COR-L47 (cell line): ENCODE measurements at places on chromosomes 7 and 10.

- peak; percentile 20 for DNase-seq
These were observed 1.8 kb downstream of the GIMAP5 start for GRCh38 chr7:150739033-150739432.

- no peak for DNase-seq
These were observed 40.2 kb upstream of the PRSS58 start for GRCh38 chr7:142298009-142298408.

DNA sequence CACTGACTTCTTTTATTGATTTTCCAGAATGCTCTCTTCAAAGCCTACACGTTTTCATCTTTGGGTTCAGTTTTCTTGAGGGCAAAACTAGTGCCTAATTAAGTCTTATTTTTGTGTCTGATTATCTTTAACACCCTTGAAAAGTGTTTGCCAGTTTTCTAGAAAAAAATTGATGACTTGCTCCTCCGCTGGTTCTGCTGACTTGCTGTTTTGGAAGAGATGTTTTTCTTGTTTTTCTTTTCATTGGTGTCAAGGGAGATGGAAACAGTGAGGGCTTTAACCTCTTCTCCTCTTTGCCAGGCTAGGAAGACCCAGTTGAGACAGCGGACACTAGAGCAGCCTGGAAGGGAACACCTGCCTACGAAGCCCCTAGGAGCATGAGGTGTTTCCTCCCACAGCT is 123.7 kb upstream of the EEPD1 start:
- no peak for DNase-seq

GRCh38 chr7:105911961-105912575 is 35.7 kb upstream of the ATXN7L1 start:
- DNase-seq: no peak

GRCh38 chr7:102170393-102170970 is 116.2 kb upstream of the SH2B2 start:
- DNase-seq: no peak

DNA sequence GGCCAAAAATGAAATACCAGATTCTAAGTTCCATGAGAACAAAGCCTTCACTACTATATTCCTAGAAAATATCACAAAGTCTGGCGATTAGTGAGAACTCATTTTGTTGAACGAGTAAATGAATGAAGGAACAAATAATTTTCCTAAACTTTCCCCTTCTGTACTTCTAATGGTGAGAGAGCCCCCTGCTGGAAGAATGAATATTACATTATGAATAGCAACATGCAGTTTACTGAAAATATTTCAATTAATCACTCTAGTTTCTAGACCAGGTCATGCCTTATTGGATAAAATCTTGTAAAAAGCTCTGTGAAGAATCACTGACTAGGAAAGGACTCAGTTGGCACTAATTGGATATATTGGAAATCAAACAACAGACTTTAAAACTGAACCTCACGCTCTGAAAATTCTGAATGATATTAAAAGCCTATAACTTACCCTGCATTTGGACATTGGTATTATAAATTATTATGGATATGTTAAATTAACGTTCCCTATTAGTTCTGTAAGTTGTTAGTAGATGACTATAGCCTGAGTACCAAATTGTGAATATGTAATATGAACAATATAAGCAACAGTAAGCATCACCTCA is 32.4 kb upstream of the MTPN start:
- DNase-seq: peak; percentile 52

DNA sequence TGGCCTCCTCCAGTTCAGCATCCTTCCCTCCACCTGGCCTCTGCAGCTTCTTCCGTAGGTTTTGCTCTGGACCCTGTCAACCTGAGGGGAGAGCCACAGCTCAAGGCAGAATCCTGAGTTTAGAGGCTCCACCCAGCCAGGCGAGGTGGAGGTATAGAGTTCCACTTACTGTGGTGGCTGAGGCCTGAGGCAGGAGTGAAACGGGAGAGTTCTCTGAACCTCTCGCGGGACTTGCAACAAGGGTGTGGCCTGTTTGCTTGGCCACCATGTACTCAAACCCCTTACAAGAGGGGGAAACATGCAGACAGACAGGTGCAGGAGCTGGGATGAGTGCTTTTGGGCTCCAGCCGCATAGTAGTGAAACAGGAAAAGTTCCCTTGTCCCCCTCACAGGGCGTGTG is 154.0 kb upstream of the C7orf33 start:
- DNase-seq: no peak

- no peak for DNase-seq
These were observed 9.9 kb downstream of the DIP2C start for GRCh38 chr10:679556-679955.

- DNase-seq: no peak
These were observed 221.5 kb downstream of the ADAM12 start for GRCh38 chr10:126166797-126167196.

DNA sequence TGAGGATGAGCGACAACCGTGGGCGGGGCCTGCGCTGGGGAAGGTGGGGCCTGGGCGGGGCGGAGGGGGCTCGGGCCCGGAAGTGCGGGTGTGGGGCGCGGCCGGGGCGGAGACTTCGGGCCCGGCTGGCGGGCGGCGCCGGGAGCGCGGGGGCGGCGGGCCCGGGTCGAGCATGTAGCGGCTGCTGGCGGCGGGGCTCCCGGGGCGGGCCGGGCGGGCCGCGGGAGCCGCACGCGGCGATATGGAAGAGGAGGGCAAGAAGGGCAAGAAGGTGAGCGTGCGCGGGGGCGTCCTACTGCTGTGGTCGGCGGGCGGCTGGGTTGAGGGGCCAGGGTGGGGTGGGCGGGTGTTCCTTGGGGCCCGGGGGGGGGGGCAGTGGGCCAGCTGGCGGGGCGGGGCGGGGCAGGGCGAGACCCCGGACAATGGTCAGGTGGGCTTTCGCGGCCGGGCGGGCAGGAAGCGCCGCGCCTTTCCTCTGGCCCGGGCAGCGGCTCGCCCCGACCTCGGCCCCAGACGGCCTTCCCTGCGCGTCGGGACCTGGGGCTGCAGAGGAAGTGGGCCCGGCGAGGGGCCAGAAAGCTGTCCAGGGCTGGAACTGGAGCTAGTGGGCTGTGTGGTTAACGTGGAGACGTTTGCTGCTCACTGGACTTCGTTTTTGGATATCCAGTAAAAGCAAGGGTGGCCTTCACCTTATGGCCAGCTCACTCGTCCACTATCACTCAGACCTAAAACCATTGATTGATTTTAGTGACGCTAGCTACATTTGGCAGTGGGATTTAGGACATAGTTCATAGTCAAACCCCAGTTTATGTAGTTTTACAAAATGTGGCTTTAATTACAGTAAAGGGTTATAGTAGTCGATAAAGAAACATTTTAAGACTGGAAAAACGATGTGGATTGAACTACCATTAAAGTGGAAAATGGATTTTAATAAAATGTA is at the start of gene CCM2:
CCM2 (plus strand) TSS at position 109 of the 940 bp plus-strand sequence; CDS start at position 242, 133 bp downstream.
- DNase-seq: peak; percentile 18

DNA sequence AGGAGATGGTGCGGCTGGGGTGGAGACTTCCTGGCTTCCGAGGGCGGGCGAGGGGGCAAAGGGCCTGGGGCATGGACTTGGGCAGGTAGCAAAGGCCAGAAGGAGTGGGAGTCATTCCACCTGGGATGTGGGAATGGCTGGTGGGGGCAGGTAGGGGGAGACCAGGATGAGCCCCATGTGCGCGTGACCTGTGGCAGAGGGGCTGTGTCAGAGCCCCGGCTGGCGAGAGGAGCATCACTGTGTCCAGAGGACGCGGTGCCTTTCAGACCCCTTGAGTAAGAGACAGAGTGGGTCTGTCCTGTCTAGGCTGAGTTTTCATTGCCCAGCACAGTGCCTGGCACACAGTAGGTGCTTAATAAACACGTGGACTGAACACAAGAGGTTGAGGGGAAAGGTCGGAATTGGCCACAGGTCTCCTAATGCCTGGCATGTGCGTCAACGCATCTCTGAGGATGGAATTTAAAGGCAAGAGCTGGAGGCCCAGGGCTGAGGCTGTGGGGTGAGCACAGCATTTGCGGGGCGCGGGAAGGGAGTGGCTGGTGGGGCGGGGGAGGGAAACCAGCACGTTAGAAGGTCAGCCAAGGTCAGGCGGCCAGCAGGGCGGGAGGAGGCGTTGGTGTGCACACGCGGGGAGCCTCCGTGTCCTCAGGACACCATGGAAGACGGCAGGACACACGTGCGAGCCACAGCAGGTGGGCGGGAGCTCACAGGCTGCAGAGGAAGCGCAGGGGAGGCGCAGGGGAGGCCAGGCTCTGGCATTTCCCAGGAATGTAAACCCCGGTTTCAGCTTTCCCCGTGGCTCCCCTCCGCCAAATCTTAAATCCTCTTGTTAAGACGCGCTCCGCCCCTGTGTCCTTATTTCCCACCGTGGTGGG is 51.8 kb downstream of the CUX1 start:
- no peak for DNase-seq

GRCh38 chr10:106836933-106837663 is 327.4 kb downstream of the SORCS1 start:
- DNase-seq: no peak

DNA sequence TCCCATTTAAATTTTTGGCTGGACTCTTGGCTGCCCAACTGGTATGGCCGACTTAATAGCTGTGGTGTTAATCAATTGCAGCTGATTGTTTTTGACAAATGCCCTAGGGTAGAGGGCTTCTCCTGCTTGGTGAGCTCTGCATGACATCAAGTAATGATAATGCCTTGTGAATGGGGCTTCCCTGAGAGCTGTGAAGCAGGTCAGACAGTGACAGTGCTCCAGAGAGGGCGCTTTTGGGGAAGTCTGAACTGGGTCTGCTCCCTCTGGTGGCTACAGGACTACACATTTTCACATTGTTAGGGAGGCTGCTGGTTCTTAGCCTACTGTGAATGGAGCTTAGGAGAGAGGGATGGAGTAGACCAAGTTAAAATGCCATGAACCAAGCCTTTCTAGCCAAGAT is 98.8 kb downstream of the SDK1 start:
- no peak for DNase-seq

DNA sequence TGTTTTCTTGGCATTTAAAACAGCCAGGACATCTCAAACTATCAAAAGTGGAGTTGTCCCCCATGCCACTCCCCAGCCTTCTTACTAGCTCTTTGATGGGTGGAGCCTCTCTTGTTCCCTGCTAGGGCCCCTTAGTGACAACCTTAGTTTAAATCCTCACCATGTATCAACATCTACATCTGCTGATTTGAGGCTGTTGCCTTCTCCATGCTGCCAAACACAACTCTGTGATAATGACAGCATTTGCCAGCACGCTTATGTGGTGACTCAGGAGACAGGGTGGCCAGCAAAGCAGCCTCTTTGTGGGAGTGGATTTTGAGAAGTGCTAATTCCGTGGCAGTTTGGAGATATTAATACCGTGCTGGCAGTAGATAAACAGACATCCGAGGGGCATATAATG is 145.4 kb downstream of the LRRC4 start:
- DNase-seq: no peak

GRCh38 chr10:68153473-68154210 is 44.4 kb downstream of the MYPN start:
- DNase-seq: no peak

- no peak for DNase-seq
These were observed 7.6 kb upstream of the CCZ1B start for GRCh38 chr7:6833636-6834035.
